Cortex of kidney (tissue), 1 donor: ENCODE measurements at places on chromosomes 5 and 9.

GRCh38 chr5:94376672-94377345 is 241.6 kb downstream of the KIAA0825 start:
- DNase-seq: no peak

GRCh38 chr9:70092190-70092589 is 48.5 kb downstream of the MAMDC2 start:
- no peak for DNase-seq

- no peak for DNase-seq
Observed at GRCh38 chr9:4666042-4666699, at the start of gene SPATA6L. TSS of gene SPATA6L (minus strand) at chr9:4666480. CDS start at chr9:4666250, 230 bp downstream.

DNA sequence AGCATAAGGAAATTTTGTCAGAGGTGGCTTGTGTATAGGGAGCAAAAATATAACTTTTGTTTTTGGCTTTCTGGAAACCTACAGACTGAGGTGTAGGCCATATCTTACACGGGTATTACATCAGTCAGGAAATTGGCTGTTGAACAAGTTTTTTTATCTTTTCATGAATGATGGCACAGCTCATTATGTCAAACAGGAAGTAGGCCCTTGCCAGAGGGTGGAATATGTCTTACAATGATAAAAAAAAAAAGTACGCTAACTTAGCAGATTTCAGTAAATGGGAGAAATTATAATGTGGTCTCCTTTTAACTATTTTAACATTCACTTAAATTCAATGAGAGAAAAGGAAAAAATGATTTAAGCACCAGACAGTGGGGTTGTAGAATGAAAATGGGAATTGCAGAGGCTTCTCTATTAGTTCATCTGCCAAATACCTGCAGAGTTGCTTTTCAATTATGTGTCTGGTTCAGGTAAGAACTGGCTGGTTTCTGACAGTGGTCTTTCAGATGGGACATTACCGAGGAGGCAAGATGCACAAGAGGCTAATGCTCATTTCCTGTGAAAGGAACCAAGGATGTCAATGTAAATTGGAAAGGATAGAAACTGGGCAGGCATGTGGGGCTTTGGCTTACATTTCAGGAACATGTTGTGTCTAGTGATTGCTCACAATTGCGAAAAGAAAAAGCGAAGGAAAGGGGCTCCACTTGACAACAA is 169.9 kb downstream of the NNT start:
- no peak for DNase-seq

DNA sequence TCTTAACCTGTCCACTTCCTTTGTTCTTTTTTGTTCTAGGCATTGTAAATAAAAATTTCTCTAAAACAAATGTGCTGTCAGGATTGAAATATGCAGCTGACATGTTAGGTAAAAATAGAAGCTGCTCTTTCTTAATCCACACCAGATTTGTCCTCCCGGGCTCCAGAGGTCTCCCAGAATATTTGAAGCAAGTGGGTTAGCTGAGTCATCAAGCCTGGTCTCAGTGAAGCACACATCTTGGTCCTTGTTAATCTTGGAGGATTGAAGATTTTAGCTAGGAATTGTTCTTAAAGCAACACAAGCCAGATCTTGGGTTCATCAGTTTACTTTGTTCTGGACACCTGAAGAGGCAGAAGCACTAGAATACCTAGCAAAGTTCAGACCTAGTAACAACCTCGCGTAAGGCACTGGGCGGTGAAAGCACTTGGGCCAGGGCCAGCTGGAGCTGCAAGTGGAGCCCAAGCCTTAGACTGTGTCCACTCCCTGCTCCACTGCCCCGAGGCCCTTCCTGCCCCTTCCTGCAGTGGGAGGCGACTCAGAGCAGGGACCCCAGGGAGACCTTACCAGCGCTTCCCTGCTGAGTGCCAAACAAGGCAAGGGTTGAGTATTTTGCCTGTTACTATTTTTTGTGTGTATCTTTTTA is 36.5 kb downstream of the HABP4 start:
- no peak for DNase-seq

- DNase-seq: no peak
Observed at GRCh38 chr9:76203373-76203772, 190.9 kb downstream of the RFK start.

DNA sequence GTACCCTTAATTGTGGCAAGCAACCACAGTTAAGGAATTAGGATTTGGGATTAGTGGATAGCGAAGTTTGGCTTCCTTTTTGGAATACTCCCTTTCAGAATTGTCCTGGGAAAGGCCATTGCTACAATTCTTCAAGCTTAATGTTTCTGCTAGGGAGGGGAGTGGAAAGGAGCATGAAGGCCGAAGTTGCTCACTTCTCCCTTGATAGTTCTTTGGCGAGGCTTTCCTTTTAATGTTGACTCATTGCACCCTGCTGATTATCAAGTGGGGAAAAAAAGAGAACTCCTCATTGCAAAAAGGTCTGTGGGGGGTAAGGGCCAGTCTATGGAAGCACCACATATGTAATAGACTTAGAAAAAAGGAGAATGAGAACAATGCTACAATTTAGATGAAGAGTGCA is 30.7 kb downstream of the GRIN3A start:
- no peak for DNase-seq

GRCh38 chr5:6344593-6344989 is 33.8 kb downstream of the MED10 start:
- DNase-seq: no peak

GRCh38 chr9:1171546-1171945 is 121.4 kb downstream of the DMRT2 start:
- no peak for DNase-seq

DNA sequence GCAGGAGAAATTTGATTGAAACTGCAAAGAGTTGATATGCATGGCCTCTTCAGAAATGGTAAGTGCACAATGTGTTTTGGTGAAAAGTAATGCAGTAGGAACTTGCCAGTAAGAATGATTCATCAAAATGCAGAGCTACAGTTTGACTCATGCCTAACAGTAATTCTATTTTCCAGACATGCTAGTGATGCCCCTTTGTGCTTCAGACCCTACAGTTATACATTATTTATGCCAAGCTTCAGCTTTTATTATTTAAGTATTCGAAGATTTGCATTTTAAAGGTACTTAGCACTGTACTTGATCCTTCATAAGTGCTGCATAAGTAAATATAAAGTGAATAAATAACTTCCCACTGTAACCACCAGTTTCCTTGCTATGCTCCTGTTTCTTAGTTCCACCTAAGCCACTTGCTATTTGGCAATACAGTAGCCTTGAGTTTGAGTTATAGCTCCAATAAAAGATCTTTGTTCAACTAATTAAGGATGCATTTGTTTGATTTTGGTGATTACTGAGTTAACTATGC is 3.6 kb upstream of the SPATA31E1 start:
- no peak for DNase-seq

DNA sequence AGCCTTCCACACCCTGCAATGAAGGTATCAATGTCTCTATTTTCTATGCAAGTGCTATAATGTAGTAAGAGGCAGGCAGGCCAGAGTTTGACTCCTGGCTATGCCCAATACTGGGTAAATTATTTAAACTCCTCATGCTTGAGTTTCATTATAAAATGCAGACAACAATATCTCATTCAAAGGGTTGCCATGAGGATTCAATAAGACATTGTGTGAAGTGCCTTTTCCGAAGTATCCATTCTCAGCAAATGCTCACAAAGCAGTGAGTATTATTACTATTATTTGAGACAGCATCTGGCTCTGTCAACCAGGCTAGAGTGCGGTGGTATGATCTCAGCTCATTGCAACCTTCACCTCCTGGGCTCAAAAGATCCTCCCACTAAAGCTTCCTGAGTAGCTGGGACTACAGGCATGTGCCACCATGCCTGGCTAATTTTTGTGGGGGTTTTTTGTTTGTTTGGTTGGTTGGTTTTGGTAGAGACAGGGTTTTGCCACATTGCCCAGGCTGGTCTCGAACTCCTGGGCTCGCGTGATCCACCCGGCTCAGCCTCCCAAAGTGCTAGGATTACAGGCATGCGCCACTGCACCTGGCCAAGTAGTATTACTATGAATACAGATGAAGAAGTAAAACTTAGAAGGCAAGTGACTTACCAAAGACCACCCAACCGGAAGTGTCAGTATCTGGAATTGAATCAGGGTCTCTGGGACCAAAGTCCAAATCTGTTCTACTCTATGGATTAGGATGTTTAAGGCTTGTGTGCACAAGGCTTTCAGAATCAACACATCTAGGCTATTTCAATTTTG is 18.8 kb downstream of the ADAM19 start:
- no peak for DNase-seq

- DNase-seq: no peak
Observed at GRCh38 chr9:114981063-114981462, 50.7 kb upstream of the TNFSF8 start.

- no peak for DNase-seq
Observed at GRCh38 chr5:154118893-154119336, 71.6 kb upstream of the GALNT10 start.

DNA sequence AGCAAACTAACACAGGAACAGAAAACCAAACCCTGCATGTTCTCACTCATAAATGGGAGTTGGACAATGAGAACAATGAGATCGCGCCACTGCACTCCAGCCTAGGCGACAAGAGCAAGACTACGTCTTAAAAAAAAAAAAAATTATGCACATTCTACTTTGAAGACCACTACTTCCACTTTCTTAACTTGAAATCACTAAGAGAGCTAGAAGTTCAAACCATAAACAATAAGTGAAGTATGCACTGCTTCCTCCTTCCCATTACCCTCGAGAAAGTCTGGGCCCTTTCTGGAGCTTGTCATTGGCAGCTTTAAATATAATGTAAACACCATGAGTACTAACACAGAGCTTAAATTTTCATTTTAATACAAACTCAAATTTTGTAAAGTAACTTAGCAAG is 94.9 kb downstream of the TLE1 start:
- no peak for DNase-seq

- DNase-seq: no peak
Observed at GRCh38 chr5:160651692-160652645, 200.0 kb downstream of the ATP10B start.

- no peak for DNase-seq
Observed at GRCh38 chr5:38445374-38446028, 110.9 kb downstream of the LIFR start.

GRCh38 chr5:102971676-102972293 is 148.2 kb downstream of the GIN1 start:
- no peak for DNase-seq

GRCh38 chr5:98168871-98169270 is 604.6 kb upstream of the RGMB start:
- no peak for DNase-seq

DNA sequence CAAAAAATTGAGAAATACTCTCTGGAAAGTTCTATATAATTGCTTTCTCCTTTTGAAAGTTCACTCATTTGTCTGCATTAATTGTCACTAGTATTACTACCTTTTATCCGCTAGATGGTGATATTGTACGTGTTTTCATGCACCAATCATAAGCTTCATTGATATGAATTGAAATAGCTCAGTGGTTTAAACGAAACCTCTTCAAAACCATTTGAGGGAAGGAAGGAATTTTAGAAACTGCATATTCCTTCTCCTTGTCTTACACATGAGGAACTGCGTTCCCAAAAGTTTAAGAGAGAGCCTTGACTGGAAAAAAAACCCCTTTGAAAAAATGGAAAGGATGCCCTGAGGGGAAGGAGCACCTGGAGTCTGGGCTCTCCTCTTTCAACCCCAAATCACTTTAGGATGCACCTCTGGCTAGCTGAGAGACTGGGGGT is 98.6 kb downstream of the YTHDC2 start:
- DNase-seq: no peak

- no peak for DNase-seq
Observed at GRCh38 chr5:167694325-167695147, 596.9 kb upstream of the WWC1 start.

DNA sequence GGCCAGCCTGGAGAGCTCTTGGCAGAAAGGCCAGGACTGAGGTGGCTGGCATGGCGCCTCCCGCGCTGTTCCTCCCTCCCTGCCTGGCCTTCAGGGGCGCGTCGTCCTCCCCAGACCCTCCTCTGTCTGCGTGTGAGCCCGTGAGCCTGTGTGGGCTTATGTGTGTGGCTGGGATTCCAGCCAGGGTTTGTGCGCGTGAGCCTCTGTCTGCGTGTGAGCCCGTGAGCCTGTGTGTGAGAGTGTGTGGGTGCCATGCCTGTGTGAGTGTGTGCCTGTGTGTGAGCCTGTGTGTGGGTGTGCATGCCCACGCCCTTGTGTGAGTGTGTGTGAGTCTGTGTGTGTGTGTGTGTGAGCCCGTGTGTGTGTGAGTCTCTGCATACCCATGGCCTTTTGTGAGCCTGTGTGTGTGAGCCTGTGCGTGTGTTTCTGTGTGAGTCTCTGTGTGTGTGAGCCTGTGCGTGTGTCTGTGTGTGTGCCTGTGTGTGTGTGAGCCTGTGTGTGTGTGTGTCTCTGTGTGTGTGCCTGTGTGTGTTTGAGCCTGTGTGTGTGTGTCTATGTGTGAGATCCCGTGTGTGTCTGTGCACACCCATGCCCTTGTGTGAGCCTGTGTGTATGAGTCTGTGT is 13.0 kb downstream of the RXRA start:
- no peak for DNase-seq

DNA sequence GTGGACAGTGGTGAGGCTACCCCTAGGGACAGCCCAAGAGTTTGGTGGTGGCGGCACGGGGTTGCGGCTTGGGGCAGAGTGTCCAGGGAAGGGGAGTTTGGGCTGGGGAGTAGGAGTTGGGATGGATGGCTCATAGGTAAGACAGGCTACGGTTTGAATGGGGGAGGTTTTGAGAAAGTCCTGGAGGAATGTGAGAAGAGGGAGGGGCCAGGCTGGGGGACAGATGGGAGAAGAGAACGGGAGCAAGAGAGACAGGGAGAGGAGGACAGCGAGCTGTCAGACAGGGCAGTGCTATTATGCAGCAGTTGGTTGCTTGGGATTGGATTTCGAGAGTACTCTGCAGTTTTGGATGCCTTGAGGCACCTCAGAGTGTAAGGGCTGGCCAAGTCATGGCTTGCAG is 24.5 kb downstream of the PSD2 start:
- DNase-seq: no peak

GRCh38 chr5:132477784-132478365 is 12.7 kb downstream of the IRF1 start:
- no peak for DNase-seq

- DNase-seq: no peak
Observed at GRCh38 chr9:101376111-101376848, 8.5 kb downstream of the BAAT start.

GRCh38 chr5:178770621-178771020 is 40.2 kb upstream of the ZNF354A start:
- no peak for DNase-seq

DNA sequence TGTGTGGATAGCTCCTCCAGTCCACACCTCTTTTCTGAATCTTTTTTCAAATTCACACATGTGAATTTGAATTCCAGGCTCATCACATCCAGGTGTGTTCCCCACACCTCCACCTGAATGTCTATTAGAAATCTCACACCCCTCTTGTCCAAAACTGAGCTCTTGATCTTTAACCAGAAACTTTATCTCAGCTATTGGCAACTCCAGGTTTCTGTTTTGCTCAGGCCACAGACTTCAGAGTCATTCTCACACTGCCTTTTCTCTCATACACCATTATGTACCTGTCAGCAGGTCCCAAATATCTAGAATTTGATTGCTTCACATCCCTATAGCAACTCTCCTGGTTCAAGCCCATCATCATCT is 11.6 kb downstream of the NIPSNAP3B start:
- DNase-seq: no peak
